ENCODE measurements at places on chromosomes 6 and 20. TPM values are rescaled to one million over a fixed set of nuclear protein-coding genes. Genes with fewer than 3 reads are reported as not detected.

Gene SLC22A7
- 227 TPM for total RNA-seq

Gene SIRPB1
- total RNA-seq: 3.9 TPM

Gene SULF2
- total RNA-seq: 70.7 TPM

Gene PXMP4
- total RNA-seq: 15.1 TPM

Gene CSTF1
- 14.9 TPM for total RNA-seq

All from right lobe of liver (tissue), 6 donors.